ENCODE measurements at places on chromosomes 2 and 18. TPM values are rescaled to one million over a fixed set of nuclear protein-coding genes. Genes with fewer than 3 reads are reported as not detected.

Gene POTEJ
- not detected for total RNA-seq

GRCh38 chr2:3776311-3776710, 72.9 kb downstream of the DCDC2C start:
- DNase-seq = no peak

Gene ITM2C
- total RNA-seq = 15.7 TPM

Gene CFAP65
- not detected for total RNA-seq

DNA sequence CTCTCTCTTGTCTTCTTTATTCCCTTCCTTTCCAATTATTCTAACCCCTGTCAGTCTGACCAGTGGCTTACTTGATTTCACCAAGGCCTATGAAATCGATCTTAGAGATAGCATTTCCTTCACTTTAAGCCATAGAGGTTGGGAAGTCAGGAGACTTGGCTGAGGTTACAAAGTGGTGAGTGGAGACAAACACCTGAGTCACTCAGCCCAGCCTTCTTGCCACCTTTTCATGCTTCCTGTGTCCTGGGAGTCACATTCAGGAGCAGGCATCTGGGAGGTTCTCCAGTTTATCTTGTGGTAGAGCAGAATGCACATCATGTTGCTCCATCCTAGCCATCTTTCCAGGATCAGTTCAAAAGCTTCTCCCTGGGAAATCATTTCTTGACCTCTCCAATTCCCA, 59.1 kb downstream of the VSNL1 start:
- DNase-seq = no peak

Data from lower leg skin (tissue), 4 donors.